Activated CD8-positive, alpha-beta memory T cell treated with anti-CD3 and anti-CD28 coated beads for 1 hour (primary cell): ENCODE measurements at places on chromosomes 12 and 14.

DNA sequence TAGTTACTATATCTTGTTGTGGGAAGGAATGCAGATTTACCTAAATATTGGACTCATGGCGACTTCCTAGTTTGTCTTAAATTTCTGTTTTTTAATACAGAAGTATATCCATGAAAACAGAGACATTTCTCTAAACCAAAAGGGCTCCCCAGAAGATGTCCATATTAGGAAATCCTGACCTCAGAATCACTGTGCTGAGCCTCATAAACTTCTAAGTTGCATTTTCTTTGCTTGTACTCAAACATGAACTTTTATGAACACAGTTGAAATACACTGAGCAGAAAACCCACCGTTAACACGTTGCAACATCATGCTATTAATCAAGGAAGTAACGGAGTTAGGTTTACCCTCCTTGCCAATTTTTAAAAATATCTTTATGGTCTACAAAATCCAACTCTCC lies 42.9 kb upstream of the NR2C1 start:
- no peak for DNase-seq

DNA sequence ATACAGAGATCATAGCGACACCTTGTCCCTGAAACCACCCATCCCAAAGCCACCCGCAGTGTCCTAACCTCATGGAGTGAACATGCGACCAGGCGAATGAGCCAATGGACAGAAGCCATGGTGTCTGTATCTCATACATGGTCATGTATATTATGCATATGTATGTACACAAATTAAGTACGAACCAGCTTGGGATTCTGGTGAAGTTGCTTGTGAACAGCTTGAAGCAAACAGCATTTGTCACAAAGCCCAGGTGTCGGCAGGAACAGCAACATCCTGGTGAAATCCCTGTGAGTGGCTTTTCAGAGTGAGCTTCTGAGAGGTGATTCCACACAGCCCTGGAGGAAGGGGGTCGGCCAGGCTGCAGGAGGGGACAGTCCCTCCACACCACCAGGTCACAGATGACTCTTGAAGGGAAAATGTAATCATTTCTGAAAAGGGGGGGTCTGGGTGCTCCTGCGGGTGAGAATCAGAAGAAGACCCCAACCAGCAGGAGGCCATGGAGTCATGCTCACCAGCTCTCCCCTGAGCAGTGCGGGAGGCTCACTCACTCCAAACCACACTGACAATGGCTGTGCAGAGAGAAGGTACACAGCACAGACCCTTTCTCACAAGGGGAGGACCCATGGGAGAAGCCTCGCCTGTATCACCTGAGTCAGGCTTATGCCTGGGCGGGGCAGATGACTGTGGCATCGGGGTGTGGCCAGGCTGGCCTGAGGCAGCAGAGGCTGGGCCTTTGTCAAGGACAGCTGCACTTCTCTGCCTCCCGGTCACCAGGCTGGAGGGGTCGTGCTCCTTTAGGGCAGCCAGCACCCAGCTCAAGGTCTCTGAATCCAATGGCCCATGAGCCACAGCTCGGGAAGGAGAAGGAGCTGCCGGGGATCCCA lies 14.3 kb downstream of the CHGA start:
- DNase-seq: no peak

GRCh38 chr12:119936705-119937311 lies 52.2 kb upstream of the BICDL1 start:
- no peak for DNase-seq

DNA sequence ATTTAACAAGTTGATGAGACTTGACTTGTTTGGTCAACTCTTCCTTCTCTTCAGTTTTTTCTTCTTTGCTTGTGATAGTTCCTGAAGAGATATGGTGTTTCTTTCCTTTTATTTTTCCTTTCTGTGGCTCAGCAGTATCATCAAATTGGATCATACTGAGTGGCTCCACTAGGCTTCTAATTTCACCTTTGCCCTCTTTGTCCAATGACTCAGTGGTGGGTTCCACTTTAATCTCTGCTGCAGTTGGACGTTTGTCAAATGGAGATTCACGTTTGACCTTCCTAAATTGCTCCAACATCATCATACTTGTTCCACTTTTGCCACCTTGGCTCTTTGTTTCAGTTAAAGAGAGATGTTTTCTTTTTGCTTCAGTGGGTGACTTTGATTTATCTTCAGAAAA lies 41.5 kb downstream of the FAM186A start:
- no peak for DNase-seq

DNA sequence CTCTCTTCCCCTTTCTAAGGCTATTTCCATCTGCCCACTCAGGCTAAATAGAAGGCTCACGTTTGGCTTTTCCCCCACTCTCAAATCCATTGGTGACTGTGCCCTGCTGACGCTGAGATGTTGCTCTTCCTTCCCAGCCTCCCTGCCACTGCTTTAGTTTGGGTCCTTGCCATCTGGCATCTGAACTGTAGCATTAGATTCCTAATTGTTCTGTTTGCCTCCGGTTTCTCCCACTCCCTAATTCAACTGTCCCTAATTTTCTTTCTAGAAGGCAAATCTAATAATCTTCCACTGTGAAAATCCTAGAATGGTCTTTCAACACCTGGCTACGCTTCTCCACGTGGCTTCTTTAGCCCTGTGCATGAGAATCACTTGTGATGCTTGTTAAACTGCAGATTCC lies 37.6 kb upstream of the SMOC1 start:
- no peak for DNase-seq

DNA sequence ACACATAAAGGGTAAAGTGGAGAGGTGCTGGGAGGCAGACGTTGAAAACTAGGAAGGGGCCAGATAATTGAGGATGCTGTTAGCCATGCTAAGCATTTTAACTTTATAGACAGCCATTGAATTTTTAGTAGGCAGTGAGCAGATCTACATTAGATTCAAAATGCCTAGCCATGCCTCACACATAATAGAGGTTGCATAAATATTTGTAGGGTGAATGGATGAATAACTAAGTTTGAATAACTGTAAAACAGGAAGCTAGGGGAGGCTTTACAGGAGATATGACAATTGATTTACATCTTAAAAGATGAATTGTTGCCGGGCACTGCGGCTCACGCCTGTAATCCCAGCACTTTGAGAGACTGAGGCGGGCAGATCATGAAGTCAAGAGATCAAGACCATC lies 12.3 kb upstream of the CCNT1 start:
- DNase-seq: no peak

DNA sequence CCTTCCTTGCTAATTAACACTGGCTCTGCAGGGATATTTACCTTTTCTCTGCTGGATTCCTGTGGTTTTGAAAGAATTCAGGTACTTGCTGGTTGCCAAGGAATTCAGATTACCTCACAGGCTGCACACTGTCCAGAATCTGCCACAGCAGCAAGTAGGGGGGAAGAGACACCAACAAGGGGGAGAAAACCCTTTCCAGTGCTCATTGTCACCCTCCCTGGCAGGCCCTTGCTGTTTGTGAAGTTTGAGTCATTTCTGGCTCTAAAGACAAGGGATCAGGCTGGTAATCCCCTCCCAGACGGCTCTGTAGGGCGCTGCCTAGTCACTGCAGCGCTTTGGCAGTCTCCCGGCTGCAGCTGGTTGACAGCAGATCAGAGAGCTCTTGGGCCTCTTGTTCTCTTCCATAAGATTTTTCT lies 50.8 kb downstream of the TTLL5 start:
- DNase-seq: no peak

GRCh38 chr12:4244868-4245267 lies 28.7 kb upstream of the CCND2 start:
- DNase-seq: no peak
